ENCODE measurements at places on chromosomes 7 and 10. TPM values are rescaled to one million over a fixed set of nuclear protein-coding genes. Genes with fewer than 3 reads are reported as not detected.

DNA sequence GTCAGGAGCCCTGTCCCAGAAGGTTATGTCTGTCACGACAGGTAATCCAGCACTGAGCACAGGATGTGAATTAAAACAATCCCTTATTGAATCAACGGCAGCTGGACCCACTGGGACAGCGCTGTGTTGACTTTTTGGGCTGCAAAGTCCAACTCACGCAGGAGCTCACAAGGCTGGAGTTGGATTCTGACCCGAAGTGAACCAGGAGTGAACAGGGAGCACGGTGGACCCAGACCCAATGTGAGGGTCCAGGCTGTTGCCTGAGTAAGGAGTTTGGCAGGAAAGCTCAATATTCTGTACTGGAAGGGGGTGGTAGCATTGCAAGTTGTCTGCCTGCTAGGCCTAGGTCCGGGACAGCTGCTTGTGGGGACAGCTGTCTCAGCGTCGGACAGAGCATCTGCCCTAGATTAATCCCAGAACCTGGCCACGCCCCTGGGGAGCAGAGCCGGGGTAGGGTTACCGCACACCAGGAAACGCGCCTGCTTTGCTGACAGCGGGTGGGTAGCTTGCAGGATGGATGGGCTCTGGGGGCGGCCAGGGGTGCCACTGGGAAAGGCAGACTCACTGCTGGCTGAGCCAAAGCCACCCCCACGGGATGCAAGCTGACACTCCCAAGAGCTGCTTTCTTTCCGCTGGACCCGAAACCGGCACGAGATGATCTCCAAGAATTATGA, 24.0 kb downstream of the COL26A1 start:
- peak; percentile 72 for DNase-seq

GRCh38 chr7:80334196-80334595, 177.7 kb downstream of the GNAT3 start:
- no peak for DNase-seq

- peak; percentile 78 for DNase-seq
These were observed 44.8 kb downstream of the PDIA4 start for GRCh38 chr7:148983200-148984146.

DNA sequence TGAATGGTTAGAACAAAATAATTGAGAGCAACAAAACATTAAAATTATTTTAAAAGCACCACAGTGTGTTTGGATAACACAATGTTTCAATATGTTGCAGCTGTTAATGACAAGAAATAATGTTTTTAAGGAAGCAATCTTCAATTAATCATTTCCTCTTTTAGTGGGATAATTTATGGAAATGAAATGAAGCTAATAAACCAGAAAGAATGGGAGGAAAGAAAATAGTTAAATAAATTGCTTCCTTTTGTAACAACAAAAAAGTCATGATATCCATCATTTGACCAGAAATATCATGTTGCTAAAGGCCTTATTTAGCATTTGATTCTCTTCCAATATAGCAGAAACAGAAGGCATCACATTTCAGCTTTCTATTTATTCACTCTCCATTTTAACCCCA, 224.5 kb downstream of the SEMA3A start:
- no peak for DNase-seq

GRCh38 chr10:109746861-109747260, 176.4 kb downstream of the XPNPEP1 start:
- no peak for DNase-seq

DNA sequence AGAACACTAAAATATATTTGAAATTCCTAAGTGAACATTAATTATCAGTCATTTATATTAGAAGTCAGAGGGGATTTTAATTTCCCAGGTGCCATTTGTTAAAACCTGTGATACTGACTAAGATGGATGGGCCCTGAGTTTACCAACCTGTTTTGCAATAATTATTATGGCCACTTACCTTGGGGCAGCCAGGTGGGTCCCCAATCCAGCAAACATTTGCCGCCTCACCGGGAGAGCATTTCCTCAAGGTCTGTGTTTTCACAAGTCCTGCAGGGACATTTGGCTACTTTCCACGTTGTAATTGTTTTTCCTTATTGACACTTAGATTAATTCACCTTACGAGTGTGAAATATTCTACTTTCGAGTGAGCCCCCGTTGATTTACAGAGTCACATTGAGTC, 251.2 kb upstream of the PPP2R2D start:
- DNase-seq, result no peak

Gene OR6V1
- not detected for polyA plus RNA-seq

DNA sequence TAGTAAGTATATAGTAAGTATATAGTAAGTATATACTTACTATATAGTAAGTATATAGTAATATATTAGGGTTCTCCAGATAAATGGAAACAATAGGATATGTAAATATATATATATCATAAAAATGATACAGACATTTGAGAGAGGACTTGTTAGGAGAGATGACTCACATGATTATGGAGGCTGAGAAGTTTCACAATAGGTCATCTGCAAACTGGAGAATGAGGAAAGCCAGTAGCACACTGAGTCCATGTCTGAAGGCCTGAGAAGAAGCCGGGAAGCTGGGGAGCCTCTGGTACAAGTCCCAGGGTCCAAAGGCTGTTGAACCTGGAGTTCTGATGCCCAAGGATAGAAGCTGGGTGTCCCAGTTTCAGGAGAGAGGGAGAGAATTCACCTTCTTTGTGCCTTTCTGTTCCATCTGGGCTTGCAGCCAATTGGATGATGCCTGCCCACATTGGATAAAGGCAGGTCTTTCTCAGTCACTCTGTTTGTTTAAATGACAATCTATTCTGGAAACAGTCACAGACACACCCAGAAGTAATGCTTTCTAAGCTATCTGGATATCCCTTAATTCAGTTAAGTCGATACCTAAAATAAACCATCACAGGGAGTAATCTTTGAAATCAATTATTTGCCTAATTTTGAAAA, 205.5 kb upstream of the CDC14C start:
- no peak for DNase-seq

Gene KIF11
- polyA plus RNA-seq, result 5.9 TPM

Gene WIPF3
- polyA plus RNA-seq, result 5.0 TPM

DNA sequence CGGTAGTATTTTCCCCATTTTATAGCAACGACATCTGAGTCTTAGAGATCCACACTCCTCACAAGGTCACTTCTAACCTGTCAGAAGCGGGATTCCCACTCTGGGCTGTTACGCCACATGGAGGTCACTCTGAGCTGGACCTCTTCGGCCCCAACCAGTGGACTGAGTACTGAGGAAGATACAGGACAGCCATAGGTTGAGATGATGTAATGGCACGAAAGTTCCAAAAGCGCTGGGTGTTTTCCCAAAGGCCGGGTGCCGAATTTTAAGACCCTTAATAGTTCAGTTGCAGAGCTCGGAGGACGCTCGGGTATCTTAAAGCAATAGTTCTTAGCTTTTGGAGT, 699 bp downstream of the GHITM start:
- no peak for DNase-seq

Gene CDK14
- 5.5 TPM for polyA plus RNA-seq

Gene WAPL
- polyA plus RNA-seq, result 12.8 TPM

GRCh38 chr7:44377681-44378421, 52.5 kb upstream of the CAMK2B start:
- DNase-seq, result peak; percentile 45

DNA sequence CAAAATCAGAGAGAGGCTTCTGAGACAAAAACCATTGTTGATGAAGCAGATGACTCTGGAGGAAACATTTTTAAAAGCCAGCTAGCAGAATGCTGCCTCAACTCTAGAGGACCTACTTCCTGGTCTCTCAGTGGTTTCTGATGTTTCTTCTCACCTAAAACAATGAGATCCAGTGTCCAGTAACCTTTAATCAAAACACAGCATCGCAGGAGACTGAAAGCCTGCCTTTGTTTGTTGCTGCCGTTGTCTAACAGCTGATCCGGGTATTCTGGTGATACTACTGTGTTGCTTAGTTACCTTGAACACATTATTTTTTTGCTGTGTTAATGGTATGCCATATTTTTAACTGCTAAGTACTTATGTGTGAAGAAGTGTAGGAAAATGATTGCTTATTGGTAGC, 70.9 kb downstream of the WIPF3 start:
- no peak for DNase-seq

DNA sequence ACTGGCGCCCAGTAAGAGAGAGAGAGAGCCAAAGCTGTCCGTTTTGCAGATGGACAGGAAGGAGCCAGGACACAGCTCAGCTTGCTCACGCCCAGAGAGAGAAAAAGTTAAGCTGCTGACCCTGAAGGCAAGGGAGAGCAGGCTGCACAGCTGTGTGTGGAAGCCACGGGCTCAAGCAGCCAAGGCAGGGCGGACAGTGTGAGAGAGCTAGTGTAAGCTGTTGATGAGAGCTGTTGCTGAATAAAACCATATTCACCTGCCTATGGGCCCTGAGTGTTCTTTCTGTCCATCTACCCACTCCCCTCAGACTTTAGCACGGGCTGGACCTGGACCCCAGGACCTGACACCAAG, 5.4 kb downstream of the INMT start:
- DNase-seq, result no peak

Gene BTBD16
- polyA plus RNA-seq, result not detected

Gene PPP1R3A
- not detected for polyA plus RNA-seq

DNA sequence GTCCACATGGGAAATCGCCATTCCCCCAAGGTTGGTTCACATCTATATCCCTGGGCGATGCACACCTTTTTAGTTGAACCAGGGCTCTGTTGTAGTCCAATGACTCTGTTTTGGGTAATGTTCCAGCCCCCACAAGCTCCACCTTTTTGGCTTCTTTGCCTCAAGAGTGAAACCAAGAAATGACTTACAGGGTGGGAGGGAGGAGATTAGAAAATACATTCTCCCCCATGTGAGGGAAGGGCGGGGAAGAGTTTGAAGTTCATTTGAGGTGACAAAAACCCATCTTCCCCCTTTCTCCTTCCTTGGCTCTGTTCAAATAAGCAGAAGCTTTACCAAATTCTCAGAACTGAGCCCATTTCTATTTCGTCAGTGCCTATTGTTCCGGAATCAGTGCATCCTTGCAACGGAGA, 82.8 kb downstream of the GATA3 start:
- DNase-seq, result no peak

- no peak for DNase-seq
These were observed 84.4 kb upstream of the SYPL1 start for GRCh38 chr7:106196460-106197021.

DNA sequence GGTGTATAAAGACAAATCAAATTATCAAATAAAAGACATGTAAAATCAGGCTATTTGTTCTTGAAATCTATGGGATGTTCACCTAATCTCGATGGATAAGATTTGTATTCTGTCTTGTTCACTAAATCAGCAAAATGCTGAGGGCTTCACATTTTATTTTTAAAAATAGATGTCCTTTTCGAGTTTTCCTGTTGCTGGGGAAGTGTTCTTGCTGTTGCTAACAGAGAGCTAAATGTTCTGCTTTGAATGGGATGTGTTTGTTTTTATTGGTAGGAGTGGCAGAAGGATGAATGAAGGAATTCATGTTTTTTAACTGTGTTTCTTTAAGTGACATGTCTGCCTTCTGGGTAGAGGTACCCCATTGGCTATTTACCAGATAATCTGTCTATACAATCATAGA, 7.3 kb upstream of the SNX13 start:
- no peak for DNase-seq

- no peak for DNase-seq
These were observed 349.0 kb downstream of the SORCS1 start for GRCh38 chr10:106815427-106816043.

DNA sequence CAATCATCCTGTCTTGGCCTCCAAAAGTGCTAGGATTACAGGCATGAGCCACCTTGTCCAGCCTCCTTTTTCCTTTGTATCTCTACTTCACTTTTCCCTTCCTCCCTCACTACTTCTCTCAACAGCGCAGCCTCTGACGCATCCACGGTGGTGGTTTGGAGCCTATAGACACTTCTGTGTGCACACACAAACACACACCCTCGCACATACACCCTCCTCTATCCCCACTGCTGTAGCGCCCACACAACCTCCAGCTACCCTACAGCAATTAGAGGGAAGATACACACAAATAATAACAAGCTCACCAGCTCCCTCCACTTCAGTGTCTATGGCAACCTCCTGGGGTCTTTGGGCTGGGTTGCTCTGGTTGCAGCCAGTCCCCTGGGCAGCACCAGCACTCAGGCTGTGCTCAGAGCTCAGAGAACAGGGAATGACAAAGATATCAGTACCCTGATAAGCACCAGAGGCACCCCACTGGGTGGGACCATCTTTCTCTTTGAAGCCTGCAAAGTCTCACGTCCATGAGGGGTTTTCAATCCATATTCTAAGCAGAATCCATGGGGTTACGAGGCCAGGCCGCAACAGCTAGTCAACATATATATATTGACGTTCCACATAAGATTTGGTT, 3.3 kb upstream of the CAMK2G start:
- DNase-seq, result no peak

DNA sequence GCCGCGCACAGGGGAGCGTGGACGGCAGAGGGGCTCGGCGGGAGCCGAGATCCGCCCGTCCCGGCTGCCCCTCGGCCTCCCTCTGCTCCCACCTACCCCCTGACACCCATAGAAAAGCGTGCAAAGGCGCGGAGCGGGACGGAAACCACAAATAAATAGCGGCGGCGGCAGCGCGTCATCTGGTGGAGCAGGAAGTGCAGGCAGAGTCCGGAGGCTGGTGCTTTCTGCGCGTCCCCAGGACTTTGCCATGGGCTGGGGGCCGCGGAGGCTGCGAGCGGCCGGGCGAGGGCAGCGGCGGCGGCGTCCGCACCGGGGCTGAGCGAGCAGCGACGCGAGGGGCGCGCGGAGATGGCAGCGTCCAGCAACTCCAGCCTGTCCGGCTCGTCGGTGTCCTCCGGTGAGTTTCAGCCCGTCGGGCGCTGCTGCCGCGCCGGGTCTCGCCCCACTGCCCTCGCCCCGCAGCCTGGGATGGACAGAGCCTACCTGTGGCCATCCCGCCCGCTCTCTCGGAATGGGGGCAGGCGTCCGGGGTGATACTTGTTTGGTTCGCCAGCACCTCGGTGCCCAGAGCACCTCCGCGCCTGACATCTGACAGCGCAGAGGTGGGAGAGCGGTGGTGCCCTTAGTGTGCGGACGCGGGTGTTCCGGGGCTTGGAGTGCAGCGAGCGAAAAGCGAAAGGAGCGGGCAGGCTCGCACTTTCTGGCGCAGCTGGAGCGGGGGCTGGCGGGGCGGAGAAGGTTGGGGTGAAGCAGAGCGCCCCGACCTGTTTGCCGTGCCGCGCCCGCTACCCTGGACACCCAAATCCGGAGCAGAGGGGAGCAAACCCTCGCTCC, at the start of gene CHN2:
Gene CHN2 (plus strand): TSS at position 182 of the 834 bp plus-strand sequence.
- no peak for DNase-seq

Gene STAG3
- 1.3 TPM for polyA plus RNA-seq

- DNase-seq, result no peak
These were observed 1.2 kb downstream of the WEE2 start for GRCh38 chr7:141709318-141709717.

Gene PLPP4
- polyA plus RNA-seq, result 0.27 TPM

- DNase-seq, result no peak
These were observed 60.8 kb downstream of the RAB18 start for GRCh38 chr10:27564880-27565279.

GRCh38 chr10:112763916-112764520, 186.0 kb upstream of the TCF7L2 start:
- no peak for DNase-seq

GRCh38 chr10:775245-776075, 86.0 kb upstream of the DIP2C start:
- no peak for DNase-seq

DNA sequence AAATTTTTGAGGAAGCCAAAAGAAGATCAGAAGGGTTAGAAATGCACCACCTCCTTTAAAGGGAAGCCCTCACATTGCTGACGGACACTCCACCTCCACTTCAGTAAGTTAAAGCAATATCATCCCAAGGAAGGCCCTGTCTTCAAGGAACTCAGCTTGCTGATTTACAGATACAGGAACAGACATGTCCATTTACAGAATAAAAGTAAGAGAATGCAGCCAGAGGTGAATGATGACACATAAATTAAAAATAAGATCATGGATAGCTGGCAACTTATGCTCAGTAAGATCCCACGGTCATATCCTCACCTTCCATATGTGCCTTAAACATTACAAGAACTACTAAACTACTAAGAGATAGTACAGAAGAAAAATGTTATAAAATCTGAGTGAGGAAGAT, 20.4 kb downstream of the GRB10 start:
- no peak for DNase-seq

Gene ABCA13
- 0.09 TPM for polyA plus RNA-seq

Data from H1 (cell line).